ENCODE measurements at places on chromosomes 1 and 21. TPM values are rescaled to one million over a fixed set of nuclear protein-coding genes. Genes with fewer than 3 reads are reported as not detected.

C4BPA gene
- not detected for total RNA-seq

PPFIA4 gene
- 6.0 TPM for total RNA-seq

GBP4 gene
- not detected for total RNA-seq

ADAMTS5 gene
- 52.2 TPM for total RNA-seq

HSD3B2 gene
- not detected for total RNA-seq

CYP4A22 gene
- total RNA-seq = not detected

TDRD5 gene
- not detected for total RNA-seq

S100A7 gene
- not detected for total RNA-seq

RHCE gene
- 1.0 TPM for total RNA-seq

ALPL gene
- total RNA-seq = 17.6 TPM

PLPP3 gene
- total RNA-seq = 20.5 TPM

NBPF20 gene
- total RNA-seq = 2.7 TPM

SPRR2B gene
- total RNA-seq = not detected

TMPRSS3 gene
- not detected for total RNA-seq

HYI gene
- 28.6 TPM for total RNA-seq

CD247 gene
- total RNA-seq = not detected

BCAN gene
- 1.3 TPM for total RNA-seq

GUCA2A gene
- total RNA-seq = not detected

IFNLR1 gene
- total RNA-seq = not detected

OPTC gene
- total RNA-seq = not detected

FCRL3 gene
- not detected for total RNA-seq

LIPI gene
- not detected for total RNA-seq

CGN gene
- total RNA-seq = 0.95 TPM

CHODL gene
- total RNA-seq = 0.22 TPM

TMOD4 gene
- total RNA-seq = 0.60 TPM

FCN3 gene
- total RNA-seq = not detected

LYSMD1 gene
- total RNA-seq = 10.0 TPM

AIM2 gene
- total RNA-seq = not detected

PTPRU gene
- 14.8 TPM for total RNA-seq

NIBAN1 gene
- 101 TPM for total RNA-seq

CA6 gene
- total RNA-seq = not detected

SMCP gene
- not detected for total RNA-seq

FAM72C gene
- total RNA-seq = not detected

SLC66A1 gene
- 20.1 TPM for total RNA-seq

SEMA6C gene
- 9.2 TPM for total RNA-seq

SAMD11 gene
- total RNA-seq = 73.8 TPM

ADCY10 gene
- total RNA-seq = 0.07 TPM

FAM3B gene
- total RNA-seq = not detected

FCGR3A gene
- not detected for total RNA-seq

ACTL8 gene
- not detected for total RNA-seq

RIMKLA gene
- 0.18 TPM for total RNA-seq

IQCC gene
- 2.0 TPM for total RNA-seq

TEDDM1 gene
- total RNA-seq = not detected

SCNM1 gene
- 44.3 TPM for total RNA-seq

RHD gene
- not detected for total RNA-seq

LRRC53 gene
- not detected for total RNA-seq

RNU1-4 gene
- total RNA-seq = 1,438 TPM

GBP2 gene
- 0.56 TPM for total RNA-seq

LRRC38 gene
- not detected for total RNA-seq

HES4 gene
- 137 TPM for total RNA-seq

CHIA gene
- total RNA-seq = not detected

KIRREL1 gene
- total RNA-seq = 166 TPM

SLC44A3 gene
- total RNA-seq = 2.2 TPM

TBX15 gene
- total RNA-seq = 41.0 TPM

NEGR1 gene
- total RNA-seq = 9.0 TPM

LCE1F gene
- not detected for total RNA-seq

KRTAP6-3 gene
- not detected for total RNA-seq

FCAMR gene
- total RNA-seq = not detected

FCGR3B gene
- not detected for total RNA-seq

All from chondrocyte (in vitro differentiated cells).